ENCODE measurements at places on chromosomes 7 and 10. TPM values are rescaled to one million over a fixed set of nuclear protein-coding genes. Genes with fewer than 3 reads are reported as not detected.

CYP3A7 gene
- total RNA-seq: not detected

PNLIP gene
- not detected for total RNA-seq

CDHR3 gene
- 3.1 TPM for total RNA-seq

EXOC6 gene
- 4.9 TPM for total RNA-seq

CCL24 gene
- total RNA-seq: not detected

DOCK4 gene
- 31.4 TPM for total RNA-seq

MXI1 gene
- total RNA-seq: 35.4 TPM

CTAGE6 gene
- not detected for total RNA-seq
